NCI-H187 (cell line): ENCODE measurements at places on chromosomes 1 and 21.

- DNase-seq = no peak
Measured at GRCh38 chr1:1432274-1432950, 3.1 kb upstream of the VWA1 start.

DNA sequence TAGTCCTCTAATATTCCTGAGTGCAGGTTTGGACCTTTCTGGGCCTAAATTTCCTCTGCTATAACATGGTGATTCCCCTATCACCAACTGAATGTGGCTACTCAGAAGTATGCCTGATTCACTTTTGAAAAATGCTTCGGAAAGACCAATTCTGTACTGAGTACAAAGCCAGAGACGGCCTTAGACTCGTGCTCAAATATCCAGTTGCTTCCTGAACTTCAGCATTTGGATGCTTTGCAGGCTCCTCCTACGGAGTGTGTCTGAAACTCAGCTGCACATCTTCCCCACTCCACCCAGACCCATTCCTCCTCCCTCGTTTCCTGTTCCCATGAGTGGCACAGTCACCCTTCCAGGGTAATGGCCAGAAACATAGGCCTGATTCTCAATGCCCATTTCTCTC, 98.4 kb upstream of the GADD45A start:
- DNase-seq = no peak

GRCh38 chr21:42392731-42393442, 3.0 kb downstream of the TMPRSS3 start:
- DNase-seq = no peak

- DNase-seq = no peak
Measured at GRCh38 chr1:224727351-224728289, 111.5 kb downstream of the CNIH3 start.

DNA sequence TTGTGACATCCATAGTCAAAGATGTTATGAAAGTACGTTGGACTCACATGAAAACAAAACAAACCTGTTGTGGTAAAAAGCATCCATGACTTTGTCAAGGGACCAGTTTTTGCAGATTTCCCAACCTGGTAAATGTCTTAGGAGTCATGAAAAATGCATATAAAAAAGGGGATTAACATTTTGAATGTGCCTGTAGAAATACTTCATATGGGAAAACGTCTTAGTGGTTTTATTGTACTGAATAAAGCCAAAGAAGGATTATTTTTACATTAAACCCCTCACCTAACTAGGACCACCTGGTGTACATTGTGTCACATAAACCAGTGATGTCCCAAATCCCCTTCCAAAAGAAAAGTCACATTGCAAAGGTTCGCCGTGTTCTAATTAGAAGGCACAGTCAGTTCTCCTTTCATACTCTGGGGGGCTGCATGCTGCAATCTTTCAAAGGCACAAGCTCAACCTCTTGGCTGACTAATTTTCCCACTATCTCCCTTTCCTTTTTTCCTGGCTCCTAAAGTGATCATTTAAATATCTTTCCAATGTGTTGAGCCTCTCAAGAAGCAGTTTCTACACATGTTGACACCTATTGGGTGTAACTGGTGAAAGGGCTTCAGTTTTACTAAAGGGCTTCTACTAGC, 119.8 kb upstream of the SPAG17 start:
- no peak for DNase-seq

- no peak for DNase-seq
Measured at GRCh38 chr21:26007951-26008498, 162.5 kb downstream of the APP start.

DNA sequence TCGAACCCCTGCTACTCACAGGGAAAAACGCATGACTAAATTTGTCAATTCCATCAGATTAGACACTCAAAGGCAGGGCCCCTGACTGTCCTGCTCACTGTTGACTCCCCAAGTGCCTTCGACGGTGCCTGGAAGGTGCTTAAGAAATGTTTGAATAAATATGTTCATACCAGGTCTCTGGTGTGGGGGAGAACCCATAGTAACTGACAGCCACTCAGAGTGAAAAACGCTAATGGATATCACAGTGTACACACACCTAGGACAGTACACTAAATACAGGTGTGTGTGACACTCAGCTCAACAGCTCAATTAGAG, 39.7 kb upstream of the WASF2 start:
- DNase-seq = no peak

DNA sequence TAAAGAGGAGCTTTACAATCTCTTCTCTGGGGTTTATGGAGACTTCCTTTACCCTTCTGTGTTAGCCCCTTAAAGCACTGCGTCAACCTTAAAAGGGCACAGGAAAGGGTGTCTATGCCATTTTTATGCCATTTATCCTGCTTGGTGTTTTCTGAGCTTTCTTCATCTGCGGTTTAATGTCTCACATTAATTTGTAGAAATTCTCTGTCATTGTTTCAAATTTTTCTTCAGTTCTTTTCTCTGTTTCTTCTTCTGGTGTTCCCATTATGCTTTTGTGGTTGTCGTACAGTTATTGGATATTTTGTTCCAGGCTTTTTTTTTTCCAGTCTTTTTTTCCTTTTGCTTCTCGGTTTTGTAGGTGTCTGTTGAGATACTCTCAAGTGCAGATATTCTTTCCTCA, 107.9 kb downstream of the OSBPL9 start:
- no peak for DNase-seq

DNA sequence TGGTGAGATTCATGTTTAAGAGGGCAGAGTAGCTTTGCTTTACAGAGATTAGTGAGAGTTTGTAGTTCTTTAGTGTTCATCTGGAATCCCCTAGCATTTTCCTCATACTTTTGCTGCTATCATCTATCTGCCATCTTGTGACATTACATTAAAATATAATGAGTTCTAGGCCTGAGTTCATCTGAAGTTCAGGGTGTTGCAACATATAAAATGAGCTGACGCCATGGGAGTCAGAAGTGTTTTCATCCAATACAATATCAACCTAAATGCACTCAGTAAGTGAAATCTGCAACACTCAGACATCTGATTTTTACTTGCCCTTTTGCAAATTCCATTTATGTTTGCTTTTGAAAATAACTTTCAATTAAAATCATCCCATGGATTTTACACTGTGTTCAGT, 153.8 kb downstream of the NTNG1 start:
- no peak for DNase-seq

GRCh38 chr1:199691540-199691939, 336.0 kb upstream of the NR5A2 start:
- no peak for DNase-seq

- no peak for DNase-seq
Measured at GRCh38 chr1:32350785-32351398, 11.4 kb downstream of the FAM229A start.

- DNase-seq = no peak
Measured at GRCh38 chr1:65911679-65912078, 119.0 kb downstream of the PDE4B start.

DNA sequence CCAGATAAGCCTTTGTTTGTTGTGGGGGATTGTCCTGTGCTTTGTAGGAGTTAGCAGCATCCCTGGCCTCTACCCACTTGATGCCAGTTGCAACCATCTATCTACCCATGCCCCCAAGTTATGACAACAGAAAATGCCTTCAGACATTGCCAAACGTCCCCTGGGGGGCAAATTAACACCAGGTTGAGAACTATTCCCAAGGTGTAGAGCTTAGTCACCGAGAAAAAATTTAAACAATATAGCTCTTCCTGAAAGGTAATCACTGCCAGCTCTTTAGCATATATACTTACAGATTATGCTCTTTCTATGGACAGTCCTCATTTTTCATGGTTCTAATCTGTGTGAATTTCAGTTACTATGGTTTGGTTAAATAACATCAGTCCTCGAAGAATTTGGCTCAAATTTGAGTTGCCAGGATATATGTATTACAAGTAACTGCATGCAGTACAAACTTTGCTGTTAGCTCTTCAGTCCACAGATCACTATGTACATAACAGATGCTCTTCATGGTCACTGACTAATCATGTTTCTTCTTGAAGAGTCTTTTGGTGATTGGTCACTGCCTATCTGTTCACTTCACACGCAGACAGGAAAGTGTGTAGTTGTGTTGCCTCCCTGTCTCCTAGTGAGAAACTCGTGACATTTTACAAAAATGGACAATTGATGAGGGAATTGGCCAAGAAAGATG, 25.2 kb downstream of the MAPKAPK2 start:
- no peak for DNase-seq

DNA sequence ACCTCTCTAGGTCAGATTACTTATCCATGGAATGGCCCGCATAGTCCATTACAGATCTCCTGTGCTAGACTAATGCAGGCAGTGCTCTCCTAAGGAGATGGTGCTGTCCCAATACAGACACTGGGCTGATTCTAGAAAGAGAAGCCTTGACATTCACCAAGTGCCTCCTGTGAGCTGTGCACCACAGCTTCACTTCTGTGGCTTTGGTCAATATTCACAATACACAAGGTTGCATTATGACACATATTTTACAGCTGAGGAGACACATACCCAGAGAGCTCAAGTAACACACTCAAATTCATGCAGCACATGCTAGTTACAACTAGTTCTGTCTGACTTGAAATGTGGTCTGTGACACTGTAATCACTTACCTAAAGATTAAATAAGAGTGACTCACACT, 59.4 kb upstream of the LRRC8B start:
- DNase-seq = no peak

DNA sequence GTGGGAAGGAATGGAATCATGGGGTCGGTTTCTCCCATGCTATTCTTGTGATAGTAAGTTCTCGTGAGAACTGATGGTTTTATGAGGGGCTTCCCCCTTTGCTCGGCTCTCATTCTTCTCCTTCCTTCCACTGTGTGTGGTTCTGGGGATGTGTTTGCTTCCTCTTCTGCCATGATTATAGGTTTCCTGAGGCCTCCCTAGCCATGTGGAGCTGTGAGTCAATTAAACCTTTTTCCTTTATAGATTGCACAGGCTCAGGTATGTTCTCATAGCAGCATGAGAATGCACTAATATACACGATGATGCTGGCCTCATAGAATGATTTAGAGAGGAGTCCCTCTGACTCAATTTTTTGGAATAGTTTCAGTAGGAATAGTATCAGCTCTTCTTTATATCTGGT, 195.4 kb upstream of the IVNS1ABP start:
- DNase-seq = no peak

DNA sequence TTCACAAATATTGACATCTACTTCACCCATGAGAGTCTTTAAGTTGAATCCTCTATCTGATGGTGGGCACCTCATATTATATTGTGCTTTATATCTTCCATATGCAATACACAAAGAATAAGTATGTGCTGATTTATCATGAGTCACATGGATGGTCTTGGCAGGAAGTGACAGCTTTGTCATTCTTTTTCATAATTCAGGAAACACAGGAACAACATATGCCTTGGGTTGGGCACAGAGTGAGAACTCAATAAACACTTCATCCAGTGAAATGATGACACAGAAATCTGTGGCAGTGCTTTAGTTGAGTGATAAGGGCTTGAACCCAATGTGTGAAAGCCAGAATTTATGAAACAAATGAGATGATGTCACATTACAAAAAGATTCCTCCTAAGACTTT, 41.2 kb downstream of the GADD45A start:
- no peak for DNase-seq

DNA sequence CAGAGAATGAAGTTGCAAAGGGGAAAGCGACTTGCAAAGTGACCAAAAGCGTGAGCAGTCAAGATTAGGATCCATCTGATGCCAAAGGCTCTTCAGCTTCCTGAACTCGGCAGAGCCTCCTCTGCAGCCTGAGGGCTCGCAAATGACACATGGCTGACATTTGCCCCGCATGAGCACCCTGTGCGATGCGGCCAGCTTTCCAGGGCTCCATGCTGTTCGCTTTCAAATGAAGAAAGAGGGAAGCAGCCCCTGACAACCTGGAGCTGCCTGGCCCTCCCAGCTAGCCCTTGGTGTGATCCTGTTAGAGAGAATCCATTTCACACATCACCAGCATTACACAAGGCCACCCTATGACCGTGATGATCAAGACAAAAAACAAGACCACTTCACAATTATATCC, 20.2 kb upstream of the FAM131C start:
- no peak for DNase-seq

GRCh38 chr1:98732985-98733781, 71.7 kb downstream of the SNX7 start:
- no peak for DNase-seq

DNA sequence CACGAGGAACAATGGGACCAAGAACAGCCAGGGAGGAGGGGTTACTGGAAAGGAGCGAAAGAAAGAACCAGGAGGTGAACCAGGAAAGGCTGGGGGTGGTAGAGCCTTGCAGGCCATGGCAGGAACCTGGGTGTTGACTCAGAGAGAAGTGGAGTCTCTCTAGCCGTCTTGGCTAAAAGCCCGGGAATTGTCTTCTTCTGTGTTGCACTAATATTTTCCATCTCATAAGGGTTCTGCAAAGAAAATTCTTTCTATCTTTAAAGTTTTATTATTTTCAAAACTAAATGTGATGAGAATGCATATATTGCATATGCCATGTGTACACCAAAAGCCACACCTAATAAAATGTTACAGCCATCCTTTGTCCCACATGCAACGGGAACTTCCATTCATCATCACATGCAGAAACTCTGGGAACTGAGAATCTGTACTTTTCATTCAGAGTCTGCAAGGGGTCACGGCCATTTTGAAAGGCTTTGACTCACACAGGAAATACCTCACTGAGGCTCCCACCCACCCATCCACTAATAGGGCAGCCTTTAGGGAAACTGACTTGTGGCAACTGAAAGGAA, 38.0 kb downstream of the ERG start:
- no peak for DNase-seq
